NCI-H2227 treated with DMSO at 0.1 percent for 48 hours (cell line): ENCODE measurements at places on chromosomes 1 and 21.

DNA sequence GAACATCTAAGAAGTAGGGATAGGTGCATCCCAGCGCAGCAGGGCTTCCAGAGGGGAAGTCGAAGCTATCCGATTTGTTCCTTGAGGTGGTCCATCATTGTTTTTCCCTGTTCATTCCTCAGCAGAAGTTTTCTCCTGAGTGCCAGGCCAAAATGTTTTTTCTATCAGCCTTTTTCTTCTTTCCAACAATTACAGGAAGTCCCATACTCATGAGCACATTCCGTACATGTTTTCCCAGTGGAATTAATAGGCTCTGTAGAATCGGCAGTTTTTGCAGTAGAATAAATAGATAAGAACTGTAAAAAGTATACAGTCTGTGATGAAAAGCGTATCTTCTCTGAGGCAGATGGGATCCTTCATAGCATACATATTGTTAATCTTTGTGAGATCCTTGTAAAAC, 24.8 kb downstream of the CD101 start:
- no peak for DNase-seq

DNA sequence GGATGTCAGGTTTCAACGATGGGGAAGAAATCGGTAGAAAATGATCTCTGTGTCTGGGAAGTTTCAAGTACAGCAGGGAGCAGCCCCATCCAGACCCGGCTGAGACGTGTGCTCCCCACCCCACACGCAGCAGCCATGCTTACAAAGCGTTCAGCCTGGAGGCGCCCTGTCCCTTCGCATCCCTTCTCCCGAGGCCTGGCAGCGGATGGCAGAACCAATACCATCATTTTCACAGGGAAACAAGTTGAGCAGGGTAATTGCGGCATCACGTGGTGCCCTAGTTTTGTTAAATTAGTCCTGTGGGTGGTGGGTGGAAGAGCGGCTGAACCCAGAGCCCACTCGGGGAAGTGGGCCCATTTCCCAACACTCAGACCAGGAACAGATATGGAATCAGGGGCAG, 23.9 kb downstream of the KCNAB2 start:
- DNase-seq, result no peak

- no peak for DNase-seq
Observed at GRCh38 chr1:60903591-60903990, 178.8 kb upstream of the NFIA start.

- no peak for DNase-seq
Observed at GRCh38 chr21:42003051-42003461, 7.1 kb downstream of the ZBTB21 start.

DNA sequence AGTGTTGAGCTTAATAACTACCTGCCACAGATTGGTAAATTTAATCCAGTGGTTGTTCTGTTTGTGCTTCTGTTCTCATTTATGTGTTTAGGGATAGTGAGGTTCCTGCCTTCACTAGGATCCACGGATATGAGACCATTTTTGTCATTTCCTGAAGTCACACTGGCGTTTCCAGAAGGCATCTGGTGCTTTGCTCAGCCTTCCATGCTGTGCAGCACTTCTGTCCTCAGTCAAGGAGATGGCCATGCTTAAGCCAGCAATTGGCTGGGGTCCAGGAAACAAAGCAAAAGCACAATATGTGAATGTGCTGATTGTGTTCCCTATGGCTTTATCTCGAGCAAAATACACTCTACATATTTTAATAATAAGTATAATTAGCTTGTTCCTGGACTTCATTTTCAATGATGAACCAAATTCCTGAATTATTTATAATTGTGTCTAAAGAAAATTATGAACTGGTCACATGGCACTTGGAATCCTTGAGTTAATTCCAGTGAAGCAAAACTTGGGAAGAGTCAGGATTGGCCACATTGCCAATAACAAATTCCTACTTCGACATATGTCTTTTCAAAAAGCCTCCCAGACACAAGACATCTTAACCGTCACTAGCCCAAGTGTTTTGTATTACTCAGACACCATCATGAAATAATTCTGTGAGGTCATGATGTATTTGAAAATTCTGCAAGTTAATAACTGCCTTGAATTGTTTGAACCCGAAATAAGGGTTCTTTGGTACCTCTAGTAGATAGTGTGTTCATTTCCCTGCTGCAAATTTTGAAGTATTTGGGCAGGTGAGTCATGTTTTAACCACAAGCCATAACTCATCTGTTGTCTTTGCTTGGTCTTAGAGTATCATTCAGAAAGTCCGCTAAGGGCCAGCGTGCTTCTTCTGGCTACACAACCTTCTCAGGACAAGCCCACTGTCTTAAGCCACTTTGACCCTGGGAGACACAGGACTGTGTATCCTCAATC, 412.4 kb downstream of the DISC1 start:
- no peak for DNase-seq

DNA sequence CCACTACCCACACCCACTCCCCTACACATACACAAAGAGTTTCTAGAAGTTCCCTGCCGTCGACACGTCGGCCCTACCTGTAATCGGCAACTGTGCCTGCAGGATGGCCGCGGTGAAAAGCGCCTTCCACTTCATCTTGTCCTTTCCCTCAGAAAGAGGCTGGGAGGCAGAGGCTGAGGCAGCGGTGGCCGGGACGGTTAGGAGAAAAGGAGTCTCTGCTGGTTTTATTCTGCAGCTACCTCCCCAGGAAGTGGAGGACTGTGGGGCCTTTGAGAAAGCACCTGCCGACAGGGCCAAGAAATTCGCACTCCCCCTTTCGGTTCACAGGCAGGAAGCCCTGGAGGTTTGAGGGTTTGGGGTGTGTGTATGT, at the start of gene CD247:
Gene CD247, minus strand, starts transcription at position 199 of the 370 bp plus-strand sequence. Its CDS starts 64 bp downstream, at position 135.
- no peak for DNase-seq

GRCh38 chr1:198681252-198681651, 42.4 kb downstream of the PTPRC start:
- no peak for DNase-seq

DNA sequence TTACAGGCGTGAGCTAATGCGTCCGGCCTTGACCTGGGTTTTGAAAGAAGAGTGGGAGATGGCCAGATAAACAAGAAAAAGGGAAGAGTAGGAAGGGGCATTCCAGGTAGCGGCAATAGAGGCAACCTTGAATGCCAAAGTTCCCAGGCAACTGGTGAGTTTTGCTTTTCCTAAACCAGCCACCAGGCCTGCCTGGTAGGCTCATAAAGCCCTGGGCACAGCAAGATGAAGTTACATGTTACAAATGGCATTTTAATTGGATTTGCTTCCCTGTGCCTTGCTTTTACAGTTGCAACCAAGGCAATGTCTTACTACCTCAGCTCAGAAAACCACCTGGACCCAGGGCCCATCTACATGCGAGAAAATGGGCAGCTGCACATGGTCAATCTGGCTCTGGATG, 5.5 kb downstream of the LRRC42 start:
- DNase-seq, result no peak

DNA sequence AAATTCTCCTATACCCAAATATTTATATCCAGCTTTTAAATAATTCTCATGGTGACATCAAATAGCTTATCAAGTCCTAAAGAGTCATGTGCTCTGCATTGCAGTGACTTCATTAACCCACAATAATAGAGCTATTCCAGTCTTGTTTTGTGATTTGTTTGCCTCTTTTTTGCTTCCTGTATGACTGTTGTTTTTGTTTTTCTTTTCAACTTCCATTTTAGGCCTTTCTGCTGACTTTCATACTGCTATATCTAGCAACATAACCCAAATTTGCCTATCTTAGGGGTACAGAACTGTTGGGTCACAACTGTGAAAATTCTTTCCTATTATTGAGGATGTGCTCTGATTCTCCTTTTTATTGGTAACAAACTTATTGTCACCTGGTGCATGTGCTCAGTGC, 30.3 kb downstream of the SPATA17 start:
- no peak for DNase-seq

DNA sequence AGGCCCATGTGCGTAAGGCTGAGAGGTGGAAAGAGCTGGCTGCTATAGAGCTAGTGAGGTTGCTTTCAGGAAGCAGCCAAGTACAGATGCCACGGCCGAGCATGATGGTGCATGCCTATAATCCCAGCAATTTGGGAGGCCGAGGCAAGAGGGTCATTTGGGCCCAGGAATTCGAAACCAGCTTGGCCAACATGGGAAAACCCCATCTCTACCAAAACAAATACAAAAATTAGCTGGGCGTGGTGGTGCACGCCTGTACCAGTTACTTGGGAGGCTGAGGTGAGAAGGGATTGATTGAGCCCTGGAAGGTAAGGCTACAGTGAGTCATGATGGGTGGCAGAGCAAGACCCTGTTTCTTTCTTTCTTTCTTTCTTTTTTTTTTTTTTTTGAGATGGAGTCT, 2.7 kb downstream of the CCDC24 start:
- no peak for DNase-seq
